A549 treated with Hydrocortisone at 1 μM for 4 hours (cell line): ENCODE measurements at places on chromosomes 4 and X. TPM values are rescaled to one million over a fixed set of nuclear protein-coding genes. Genes with fewer than 3 reads are reported as not detected.

The TLR2 gene
- 0.59 to 0.71 TPM (median 0.61 TPM) in 5 replicates for total RNA-seq

The CDX4 gene
- not detected in 5 replicates for total RNA-seq

The RHOXF2 gene
- total RNA-seq, result not detected in 5 replicates

The ODAPH gene
- not detected in 5 replicates for total RNA-seq

The SYP gene
- 2.5 to 2.9 TPM (median 2.8 TPM) in 5 replicates for total RNA-seq

The MID2 gene
- 7.1 to 10.4 TPM (median 7.9 TPM) in 5 replicates for total RNA-seq

The KCND1 gene
- total RNA-seq, result 0.88 to 1.3 TPM (median 0.92 TPM) in 5 replicates

The GPAT3 gene
- 28.7 to 37.0 TPM (median 33.5 TPM) in 5 replicates for total RNA-seq

The MAB21L2 gene
- not detected in 5 replicates for total RNA-seq

The ZNF157 gene
- 0.05 TPM in 1 of 5 replicates, not detected in the others for total RNA-seq

The IQCM gene
- not detected in 5 replicates for total RNA-seq

The MRFAP1L1 gene
- total RNA-seq, result 31.8 to 38.1 TPM (median 34.5 TPM) in 5 replicates

The KLHL34 gene
- total RNA-seq, result not detected in 5 replicates
